Activated CD4-positive, CD25-positive, alpha-beta regulatory T cell (primary cell): ENCODE measurements at places on chromosomes 1 and 21.

DNA sequence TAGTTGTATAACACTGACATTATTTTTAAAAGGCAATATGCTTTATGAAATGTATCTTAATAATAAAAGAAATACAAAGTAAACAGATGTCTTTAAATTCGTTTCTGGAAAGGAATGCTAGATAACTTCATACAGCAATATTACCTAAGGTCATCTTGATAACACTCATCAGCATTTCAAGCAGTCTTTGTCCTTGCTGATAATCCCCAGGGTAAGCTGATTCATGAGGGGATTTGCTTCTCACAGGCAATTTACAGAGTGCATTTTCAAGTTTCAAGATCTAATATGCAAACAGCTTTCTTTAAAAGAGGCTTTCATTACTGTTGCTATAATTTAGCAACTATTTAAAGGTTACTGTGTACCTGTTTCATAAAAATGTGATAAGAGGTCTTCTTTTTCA lies 75.2 kb upstream of the NEK2 start:
- no peak for DNase-seq

DNA sequence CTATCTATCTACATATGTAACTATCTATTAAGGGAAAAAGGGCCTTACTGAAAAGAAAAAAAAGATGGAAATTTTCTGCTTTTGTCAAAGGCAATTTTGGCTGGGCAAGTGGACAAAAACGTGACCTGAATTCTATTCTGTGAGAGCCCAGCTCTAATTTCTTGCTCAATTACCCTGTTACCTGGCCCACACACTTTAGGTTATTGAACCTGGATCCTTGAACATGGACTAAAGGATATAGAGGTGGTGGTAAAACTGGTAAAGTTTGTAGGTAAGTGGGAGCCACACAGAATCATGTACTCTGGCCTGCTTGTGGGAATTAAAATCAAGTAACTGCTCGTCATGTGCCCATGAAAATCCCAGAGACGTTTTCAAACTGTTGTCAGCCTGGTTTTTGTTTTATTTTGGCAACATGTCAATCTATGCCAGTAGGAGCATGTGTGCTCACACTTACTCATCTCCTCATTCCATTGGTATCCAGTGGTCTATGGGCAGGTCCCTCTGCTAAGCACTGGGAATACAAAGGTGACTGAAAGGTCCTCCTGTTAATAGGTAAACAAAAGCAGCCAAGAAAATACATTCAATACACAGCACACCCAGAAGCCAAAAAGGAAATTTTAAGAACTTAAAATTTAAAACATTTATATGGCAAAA lies 113.7 kb upstream of the WARS2 start:
- no peak for DNase-seq

- DNase-seq: no peak
Observed at GRCh38 chr1:221865808-221866207, 123.9 kb upstream of the DUSP10 start.

GRCh38 chr1:12336413-12336812 lies 106.6 kb downstream of the VPS13D start:
- DNase-seq: no peak

GRCh38 chr1:26602378-26602959 lies 72.9 kb downstream of the RPS6KA1 start:
- DNase-seq: no peak

GRCh38 chr1:217133092-217133491 lies 409.9 kb upstream of the ESRRG start:
- DNase-seq: no peak

- DNase-seq: no peak
Observed at GRCh38 chr1:97623220-97623619, 297.6 kb downstream of the DPYD start.

GRCh38 chr1:208857465-208857864 lies 613.3 kb upstream of the PLXNA2 start:
- DNase-seq: no peak

DNA sequence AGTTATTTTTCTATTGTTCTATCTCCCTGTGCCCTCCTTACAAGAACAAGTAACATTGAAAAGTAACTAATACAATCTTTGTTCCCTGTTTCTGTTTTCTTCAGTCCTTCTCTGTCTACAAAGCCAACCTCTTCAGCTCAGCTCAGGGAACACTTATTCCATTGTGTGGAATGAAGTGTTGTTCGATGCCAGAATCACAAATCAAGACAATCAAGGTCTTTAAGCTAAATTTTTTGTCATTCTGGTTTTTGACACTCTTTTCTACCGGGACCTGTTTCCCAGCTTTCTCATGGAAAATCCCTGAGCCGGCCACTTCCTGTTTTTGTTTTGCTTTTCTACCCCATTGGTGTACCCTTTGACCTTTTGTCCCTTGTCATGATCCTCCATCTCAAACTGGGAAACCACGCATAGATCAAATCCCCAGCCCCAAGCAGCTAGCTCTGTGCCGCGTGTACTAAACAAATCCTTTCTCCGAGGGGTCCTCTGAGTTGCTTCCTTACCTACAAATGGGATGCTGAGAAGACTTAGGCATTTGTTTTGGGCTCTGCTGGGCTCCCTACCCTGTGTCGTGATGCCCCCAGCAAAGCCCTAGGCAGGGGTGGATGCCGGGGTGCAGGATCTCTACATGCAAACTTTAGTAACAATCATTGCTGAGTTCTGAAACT lies 141.8 kb downstream of the TOMM20 start:
- DNase-seq: no peak

DNA sequence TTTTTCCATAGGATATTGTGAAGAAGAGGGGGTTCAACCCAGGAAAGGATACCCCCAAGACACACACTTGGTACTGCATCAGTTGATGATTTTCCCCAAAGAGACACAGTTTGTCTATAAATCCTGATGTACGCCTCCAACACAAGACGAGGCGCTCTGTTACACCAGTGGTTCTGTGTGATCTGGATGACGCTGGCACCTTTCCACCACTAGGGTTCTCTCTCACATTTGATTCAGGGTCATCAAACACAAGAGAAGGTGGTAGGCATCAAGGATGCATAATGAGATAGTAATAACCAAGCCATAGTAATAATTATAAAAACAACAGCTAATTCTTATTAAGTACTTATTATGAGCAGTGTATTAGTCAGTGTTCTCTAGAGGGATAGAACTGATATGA lies 508.8 kb upstream of the ZP4 start:
- DNase-seq: no peak

DNA sequence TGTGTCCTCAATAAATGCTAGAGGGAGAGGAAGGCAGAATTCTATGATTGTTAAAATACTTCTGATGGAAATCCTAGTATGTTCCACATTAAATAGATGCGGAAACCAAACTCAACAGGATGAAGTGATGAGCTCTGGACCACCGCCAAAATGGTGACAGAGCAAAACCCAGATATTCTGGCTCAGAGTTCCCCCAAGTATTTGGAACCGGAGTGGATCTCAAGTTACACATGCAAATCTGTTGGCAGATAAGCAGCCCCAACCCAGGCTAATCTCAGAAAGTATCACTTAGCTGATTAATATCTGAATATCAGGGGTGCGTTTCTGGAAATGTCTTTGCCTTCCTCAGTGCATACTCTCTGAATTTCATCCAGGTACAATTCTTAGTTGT lies 17.4 kb upstream of the GRHL3 start:
- no peak for DNase-seq

- DNase-seq: no peak
Observed at GRCh38 chr1:200468264-200469001, 58.6 kb upstream of the ZNF281 start.

GRCh38 chr1:185238447-185238846 lies 78.6 kb downstream of the IVNS1ABP start:
- no peak for DNase-seq

DNA sequence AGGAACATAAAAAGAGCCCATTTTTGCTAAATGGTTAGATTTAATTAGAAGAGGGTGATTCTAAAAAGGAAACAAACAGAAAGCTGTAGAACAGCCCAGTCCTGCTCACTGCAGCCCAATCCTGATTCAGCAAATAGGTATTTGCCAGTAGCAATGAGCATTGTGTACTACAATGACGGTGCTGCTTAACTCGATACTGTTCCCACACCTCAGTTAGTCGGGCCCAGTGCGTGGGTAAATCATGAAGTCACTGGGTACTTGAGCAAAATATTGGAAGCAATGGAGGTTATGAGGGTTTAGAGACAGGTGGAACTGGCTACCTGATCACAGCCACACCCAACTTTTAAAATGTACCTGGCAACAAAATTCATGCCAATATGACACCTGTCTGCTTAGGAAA lies 101.5 kb upstream of the ADGRL2 start:
- DNase-seq: no peak
